ENCODE measurements at places on chromosomes 3 and 15.

- DNase-seq = no peak
Observed at GRCh38 chr15:45183511-45183910, 4.3 kb downstream of the SHF start.

DNA sequence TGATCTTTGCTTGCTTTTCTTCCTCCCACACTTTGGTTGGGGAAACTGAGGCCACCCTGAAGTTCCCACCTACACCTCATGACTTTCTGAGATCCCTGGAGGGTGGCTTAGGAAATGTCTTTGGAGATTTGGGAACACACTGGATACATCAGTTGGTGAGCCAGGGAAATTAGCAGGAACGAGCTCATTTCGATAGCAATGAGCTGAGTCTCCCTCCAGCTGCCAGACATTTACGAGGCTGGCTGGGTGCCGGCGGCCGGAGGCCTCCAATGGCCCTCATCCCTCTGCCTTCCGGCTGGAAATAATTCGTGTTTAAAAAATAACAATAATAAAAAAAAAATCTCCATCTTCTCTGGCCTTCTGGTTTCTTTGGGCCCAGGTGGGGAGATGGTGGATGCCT lies 38.8 kb downstream of the SMAD6 start:
- DNase-seq = no peak

DNA sequence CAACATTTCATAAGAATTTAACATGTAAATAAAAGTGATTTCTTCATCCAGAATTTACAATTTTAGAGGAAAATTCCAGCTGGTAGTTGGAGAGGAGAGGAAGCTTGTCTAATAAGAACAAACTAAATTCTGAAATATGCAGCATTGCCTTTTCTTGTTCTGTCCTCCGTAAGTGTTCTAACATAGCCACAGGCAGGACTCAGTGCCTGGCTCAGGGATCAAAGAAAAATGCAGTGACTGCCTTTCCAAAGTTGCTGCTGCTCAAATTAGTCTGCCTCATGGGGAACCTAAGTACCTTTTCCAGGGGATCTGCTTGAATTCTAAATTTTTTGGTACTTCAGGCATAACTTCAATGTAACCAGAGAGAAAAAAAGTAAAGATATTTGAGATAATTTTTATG lies 713.0 kb upstream of the CADM2 start:
- no peak for DNase-seq

GRCh38 chr3:55497250-55497649 lies 10.1 kb upstream of the WNT5A start:
- DNase-seq = no peak

Measured in CD4-positive, alpha-beta T cell treated with Interleukin-4 for 4 hours (primary cell).